ENCODE measurements at places on chromosomes 2 and 18.

GRCh38 chr2:26792720-26793119 lies 6.9 kb downstream of the CENPA start:
- DNase-seq = no peak

- no peak for DNase-seq
Measured at GRCh38 chr2:150561076-150561475, 73.6 kb upstream of the RND3 start.

DNA sequence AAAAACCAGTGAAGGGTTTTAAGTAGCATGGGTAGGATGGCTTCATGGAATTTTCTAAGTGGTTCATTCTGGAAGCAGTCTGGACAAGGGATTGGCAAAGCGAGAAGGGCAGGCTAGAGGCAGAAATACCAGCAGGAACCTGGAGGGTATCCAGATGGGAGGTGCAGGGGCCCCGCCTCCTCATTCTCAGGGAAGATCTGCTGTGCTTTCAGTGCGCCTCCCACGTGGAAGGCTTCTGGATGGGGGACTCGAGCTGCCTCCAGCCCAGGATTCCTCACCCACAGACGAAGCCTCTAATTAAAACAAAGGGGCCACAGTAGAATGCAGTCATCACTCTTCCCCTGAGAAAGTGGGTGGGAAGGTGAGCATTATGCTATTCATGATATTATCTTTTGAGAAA lies 79.8 kb downstream of the VSNL1 start:
- peak; percentile 44 for DNase-seq

GRCh38 chr2:12676771-12677170 lies 40.0 kb upstream of the TRIB2 start:
- no peak for DNase-seq

DNA sequence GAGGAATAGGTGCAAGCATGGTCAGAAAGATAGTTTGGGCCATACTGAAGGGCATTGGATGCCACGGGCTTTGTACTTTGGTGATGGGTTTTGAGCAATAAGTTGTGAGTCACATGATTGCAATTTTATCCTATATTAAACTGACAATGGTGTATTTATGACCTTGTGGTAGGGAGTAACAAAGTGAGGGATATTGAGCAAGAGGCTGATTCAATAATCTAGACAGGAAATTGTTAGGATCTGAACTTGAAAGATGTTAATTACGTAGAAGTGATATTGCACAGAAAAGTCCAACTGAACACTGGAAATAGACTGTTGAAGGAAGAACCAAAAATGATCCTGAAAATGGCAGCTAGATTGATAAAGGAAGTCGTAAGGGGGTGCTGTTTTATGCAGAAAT lies 46.6 kb upstream of the TCF4 start:
- peak; percentile 87 for DNase-seq

Data from fibroblast of skin of right biceps (primary cell).